ENCODE measurements at places on chromosomes 5 and 9.

GRCh38 chr9:121889990-121890563, 203.0 kb downstream of the TTLL11 start:
- no peak for DNase-seq

- peak; percentile 53 for DNase-seq
Measured at GRCh38 chr5:62720031-62720441, 141.4 kb downstream of the LRRC70 start.

DNA sequence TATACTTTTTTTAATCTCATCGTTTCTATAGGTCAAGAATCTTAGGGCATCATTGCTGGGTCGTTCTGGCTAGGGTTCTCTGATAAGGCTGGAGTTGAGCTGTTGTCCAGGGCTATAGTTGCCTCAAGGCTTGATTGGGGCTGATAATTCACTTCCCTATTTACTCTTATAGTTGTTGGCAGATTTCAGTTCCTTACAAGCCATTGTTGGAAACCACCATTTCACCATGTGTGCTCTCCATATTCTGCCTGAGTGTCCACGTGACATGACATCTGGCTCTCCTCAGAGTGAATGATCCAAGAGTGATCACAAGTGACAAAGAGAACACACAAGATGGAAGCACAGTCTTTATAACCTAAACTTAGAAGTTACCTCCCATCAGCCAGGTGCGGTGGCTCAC, 852.2 kb downstream of the EFNA5 start:
- DNase-seq: no peak

GRCh38 chr5:16345454-16345853, 120.1 kb downstream of the ZNF622 start:
- DNase-seq: no peak

DNA sequence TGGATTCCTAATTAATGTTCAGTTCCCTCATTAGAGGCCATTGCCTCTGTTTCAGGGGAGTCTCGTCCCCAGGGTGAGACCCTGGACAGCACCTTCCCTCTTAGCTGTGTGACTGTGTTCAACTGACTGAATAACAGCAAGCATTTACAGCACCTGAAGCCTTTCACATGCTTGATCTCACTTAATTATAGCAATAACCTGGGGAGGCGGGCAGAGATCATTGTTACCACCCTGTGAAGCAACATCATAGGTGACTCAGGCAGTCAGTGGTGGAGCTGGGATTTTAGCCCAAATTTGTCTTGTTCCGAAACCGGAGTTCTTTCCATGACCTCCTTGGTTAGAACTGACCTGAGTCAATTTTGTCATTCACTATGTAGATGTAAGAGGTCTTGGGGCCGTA, 105.2 kb upstream of the RAD23B start:
- no peak for DNase-seq

- peak; percentile 89 for DNase-seq
Measured at GRCh38 chr5:178940569-178941360, at the start of gene ZNF454. TSS of gene ZNF454 (plus strand) at chr5:178941198. CDS start at chr5:178942792, 1,594 bp downstream.

DNA sequence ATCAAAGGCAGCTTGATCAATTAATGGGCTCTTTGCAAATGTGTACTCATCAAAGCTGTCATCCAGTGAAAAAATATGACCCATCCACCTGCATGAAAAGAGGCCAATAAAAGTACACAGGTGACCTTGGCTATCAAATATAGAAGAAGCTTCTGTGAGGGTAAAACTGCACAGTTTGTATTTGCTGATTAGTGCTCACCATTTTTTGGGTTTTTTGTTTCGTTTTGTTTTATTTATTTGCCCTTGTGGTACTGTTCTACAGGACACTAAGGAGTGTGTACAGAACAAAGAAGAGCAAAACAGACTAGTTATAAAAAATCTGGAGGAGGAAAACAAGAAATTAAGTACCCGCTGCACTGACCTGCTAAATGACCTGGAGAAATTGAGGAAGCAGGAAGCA, 101.3 kb downstream of the CNTLN start:
- DNase-seq: no peak

- no peak for DNase-seq
Measured at GRCh38 chr5:131258733-131259132, 5.1 kb upstream of the CDC42SE2 start.

- DNase-seq: no peak
Measured at GRCh38 chr5:19777363-19777762, 210.6 kb downstream of the CDH18 start.

DNA sequence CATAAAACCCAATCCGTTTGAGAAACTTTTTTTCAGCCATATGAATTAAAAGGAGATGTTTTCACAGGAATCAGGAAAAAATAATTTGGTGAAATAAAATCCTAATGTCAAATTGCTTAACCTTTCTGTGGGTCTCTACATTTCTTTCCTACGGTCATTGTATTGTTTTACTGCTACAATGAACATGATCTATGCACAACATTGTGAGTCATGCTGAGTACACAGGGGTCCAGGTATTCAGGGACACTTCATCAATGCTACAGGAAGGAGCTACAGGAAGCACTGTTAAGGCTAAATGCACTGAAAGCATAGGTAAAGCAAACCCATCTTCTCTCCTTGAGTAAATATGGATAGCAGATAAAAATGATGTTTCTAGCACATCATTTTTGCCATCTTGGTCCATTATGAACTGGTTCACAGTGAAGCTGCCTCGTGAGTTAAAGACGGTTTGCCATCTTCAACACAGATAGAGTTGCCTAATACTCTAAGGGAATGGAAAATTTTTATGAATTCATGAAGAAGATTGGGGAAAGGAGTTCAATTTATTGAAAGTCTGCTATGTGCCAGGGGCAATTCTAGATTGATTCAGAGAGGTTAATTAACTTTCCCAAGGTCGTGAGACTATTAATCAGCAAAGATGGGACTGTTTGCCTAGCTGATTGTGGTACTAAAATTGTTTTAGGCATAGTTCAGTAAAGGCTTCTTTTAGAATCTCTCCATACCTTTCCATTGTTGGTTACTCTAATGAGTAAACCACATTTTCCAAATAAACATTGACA, 85.5 kb downstream of the DIRAS2 start:
- no peak for DNase-seq

GRCh38 chr5:55108661-55109060, 6.2 kb downstream of the GZMA start:
- DNase-seq: no peak

DNA sequence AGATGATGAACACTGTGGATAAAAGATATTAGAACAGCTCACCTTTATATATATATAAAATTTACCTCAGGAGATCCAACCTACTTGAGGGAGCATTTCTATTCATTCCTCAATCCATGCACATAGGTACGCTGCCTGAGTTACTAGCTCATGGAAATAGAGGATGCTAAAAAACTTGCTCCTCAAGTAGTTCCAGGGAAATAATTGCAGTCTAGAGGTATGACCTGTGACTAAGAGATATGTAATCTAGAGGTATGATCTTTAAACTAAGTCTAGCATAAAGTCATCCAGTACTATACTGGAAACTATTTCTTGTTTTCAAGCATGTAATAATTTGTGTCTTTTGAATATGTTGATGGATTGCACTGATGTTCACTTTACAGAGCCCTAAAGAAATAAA, 471.2 kb downstream of the TAF11L14 start:
- no peak for DNase-seq
